ENCODE measurements at places on chromosomes 5 and 9.

GRCh38 chr5:126808521-126808988, 31.6 kb downstream of the LMNB1 start:
- no peak for DNase-seq

GRCh38 chr9:1604942-1605560, 410.1 kb upstream of the SMARCA2 start:
- DNase-seq: no peak

DNA sequence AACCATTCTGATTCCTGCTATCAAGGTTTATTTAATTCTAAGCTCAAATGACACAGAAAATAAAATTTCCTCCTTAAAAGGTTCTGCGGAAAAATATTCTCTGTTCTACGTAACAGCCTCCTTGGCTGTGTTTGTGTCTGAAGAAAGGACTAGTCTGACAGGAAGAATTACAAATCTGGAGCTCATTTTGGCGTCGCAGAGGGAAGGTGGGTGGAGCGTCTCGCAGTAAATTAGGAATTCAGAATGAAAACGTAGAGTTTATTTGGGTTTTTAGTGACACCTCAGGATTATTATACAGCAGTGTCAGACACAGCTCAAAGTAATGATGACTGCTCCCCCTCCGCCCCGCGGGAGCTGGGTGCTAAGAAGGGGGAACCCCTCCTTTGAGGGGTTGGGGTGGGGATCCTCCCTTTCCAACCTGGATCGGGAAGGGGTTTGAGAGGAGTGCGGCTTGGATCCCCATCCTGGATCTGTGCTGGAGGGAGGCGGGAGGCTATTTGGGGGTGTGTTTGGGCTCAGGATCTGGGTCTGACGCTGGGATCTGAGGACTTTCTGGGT, 933 bp upstream of the TGFBR1 start:
- no peak for DNase-seq

- no peak for DNase-seq
These were observed 476.6 kb upstream of the SGCD start for GRCh38 chr5:155850370-155850769.

GRCh38 chr9:28909526-28909925, 1336.2 kb upstream of the C9orf72 start:
- DNase-seq: no peak

GRCh38 chr5:11128021-11128420, 367.0 kb upstream of the DAP start:
- no peak for DNase-seq

GRCh38 chr9:115444959-115445358, 327.0 kb upstream of the TNC start:
- no peak for DNase-seq

DNA sequence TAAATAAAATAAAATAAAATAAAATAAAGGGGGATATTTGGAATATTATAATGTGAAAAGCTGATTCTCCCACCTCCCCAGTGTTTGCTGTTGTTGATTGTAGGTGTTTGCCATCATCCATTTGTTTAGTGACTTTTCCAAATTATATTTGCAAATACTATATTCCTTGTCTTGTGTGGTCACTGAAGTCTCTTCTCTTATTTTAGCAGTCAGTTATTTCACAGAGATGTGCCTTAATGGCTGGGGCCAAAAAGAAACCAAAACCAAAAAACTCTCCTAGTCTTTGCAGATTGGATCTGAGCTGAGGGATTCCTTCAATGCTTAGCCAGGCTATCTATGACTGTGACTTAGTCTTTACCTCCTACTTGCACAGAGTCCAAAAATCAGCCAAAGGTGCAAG, 70.9 kb upstream of the ZNF169 start:
- no peak for DNase-seq
